SJCRH30 (cell line): ENCODE measurements at places on chromosomes 6 and 20.

GRCh38 chr6:53540129-53540692 is 4.7 kb downstream of the GCLC start:
- DNase-seq, result no peak

- no peak for DNase-seq
These were observed 253.2 kb downstream of the BMP7 start for GRCh38 chr20:57013217-57013616.

DNA sequence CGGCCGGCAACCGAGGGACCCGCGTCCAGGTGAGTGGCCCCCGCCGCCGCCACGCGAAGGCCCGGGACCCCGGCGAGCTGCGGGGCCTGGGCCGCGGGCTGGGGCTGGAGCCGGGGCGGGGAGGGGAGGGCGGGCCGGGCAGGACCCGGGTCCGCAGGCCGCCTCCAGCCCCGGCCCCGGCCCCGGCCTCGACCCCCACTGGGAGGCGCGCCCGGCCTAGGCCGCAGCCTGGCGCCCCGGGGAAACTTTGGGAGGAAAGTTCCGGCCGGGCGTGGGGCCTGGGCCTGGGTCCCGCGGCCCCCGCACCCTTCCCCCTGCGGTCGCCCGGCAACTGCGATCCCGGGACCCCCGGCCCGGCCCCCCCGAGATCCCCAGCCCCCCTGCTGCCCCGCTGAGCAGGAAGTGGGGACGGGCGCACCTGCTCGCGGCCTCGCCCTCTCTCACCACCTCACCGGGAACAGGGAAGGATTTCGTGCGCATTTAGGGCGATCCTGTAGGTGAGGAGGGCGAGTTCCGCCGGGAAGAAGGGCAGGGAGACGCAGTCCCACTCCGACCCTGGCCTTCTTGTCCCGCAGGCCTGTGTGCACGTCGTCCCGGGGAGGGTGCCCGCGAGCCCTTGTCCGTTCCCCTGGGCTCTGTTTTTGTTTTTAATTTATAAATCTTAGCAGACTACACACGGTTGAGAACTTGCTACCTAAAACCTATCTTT is 402 bp downstream of the OSBPL2 start:
- DNase-seq, result no peak

GRCh38 chr6:100503043-100503705 is 38.5 kb upstream of the SIM1 start:
- DNase-seq, result no peak

DNA sequence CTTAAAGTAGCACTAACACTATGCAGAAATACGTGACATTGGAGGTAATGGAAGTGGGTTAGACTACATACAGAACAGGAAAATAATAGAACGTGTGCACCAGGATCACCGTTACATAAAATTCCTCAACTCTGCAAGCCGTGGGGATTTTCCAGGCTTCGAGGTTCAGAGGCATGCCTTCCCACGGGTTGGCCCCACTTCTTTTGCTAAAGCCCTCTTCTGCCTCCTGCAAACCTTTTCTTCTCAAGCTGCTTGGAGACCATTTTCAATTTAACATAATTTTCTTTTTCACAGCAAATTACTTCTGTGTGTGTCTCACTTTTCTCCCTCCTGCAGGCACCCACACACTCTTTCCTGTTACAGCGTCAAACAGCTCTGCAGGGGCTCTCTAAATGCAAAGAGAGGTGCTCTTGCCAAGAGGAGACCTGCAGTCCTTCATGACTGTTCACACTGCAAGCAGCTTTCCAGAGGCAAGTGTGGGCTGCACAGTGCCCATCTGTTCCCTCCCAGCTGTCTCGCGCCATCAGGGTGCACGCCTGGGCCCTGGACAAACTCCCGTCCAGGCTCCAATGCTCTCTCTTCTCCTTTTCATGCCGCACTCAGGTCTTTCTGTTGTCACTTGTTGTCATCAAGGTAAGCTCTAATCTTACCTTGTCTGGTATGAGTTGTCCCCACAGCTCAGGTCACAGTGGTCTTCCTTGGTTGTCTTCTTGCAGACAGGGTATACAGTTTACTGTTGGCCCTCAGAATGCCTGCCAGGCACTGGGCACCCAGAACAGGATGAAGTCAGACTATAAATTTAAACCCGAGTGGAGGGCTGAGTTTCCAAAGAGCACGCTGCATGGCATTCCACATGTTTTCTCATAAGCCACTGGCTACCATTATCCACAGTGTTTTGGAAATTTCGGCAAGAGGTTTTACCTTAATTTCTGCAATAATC is 164.8 kb upstream of the GGTLC1 start:
- DNase-seq, result no peak
